ENCODE measurements at places on chromosomes 2 and 18. TPM values are rescaled to one million over a fixed set of nuclear protein-coding genes. Genes with fewer than 3 reads are reported as not detected.

SGPP2 gene
- 45.8 TPM for total RNA-seq

KCNS3 gene
- 20.3 TPM for total RNA-seq

SLC38A11 gene
- 2.4 TPM for total RNA-seq

FMNL2 gene
- total RNA-seq = 31.8 TPM

CUL3 gene
- 89.5 TPM for total RNA-seq

SLC5A7 gene
- total RNA-seq = 3.7 TPM

CXCR1 gene
- total RNA-seq = not detected

TOGARAM2 gene
- total RNA-seq = 0.31 TPM

SP100 gene
- total RNA-seq = 129 TPM

EPHA4 gene
- 32.6 TPM for total RNA-seq

FAM237A gene
- not detected for total RNA-seq

CYRIA gene
- total RNA-seq = 17.4 TPM

CTLA4 gene
- 0.44 TPM for total RNA-seq

CNDP1 gene
- 0.31 TPM for total RNA-seq

KRTCAP3 gene
- 52.9 TPM for total RNA-seq

TCF4 gene
- total RNA-seq = 86.7 TPM

GAL3ST2 gene
- total RNA-seq = 0.47 TPM

NPHP1 gene
- 10.2 TPM for total RNA-seq

DAW1 gene
- not detected for total RNA-seq

ANKRD62 gene
- total RNA-seq = not detected

INO80C gene
- total RNA-seq = 41.7 TPM

BOK gene
- total RNA-seq = 16.0 TPM

SNORC gene
- total RNA-seq = 7.3 TPM

ACMSD gene
- not detected for total RNA-seq

APOB gene
- 0.75 TPM for total RNA-seq

MFSD2B gene
- 1.8 TPM for total RNA-seq

MAB21L4 gene
- total RNA-seq = 2.5 TPM

GCG gene
- total RNA-seq = not detected

CHRNG gene
- not detected for total RNA-seq

SERPINB7 gene
- total RNA-seq = not detected

VIL1 gene
- total RNA-seq = not detected

MREG gene
- total RNA-seq = 13.8 TPM

STK25 gene
- total RNA-seq = 166 TPM

ANXA4 gene
- 169 TPM for total RNA-seq

BCL11A gene
- 31.4 TPM for total RNA-seq

D2HGDH gene
- total RNA-seq = 67.7 TPM

ZSWIM2 gene
- not detected for total RNA-seq

ALPI gene
- not detected for total RNA-seq

SKA1 gene
- total RNA-seq = 0.39 TPM

DYNAP gene
- not detected for total RNA-seq

SETBP1 gene
- 51.0 TPM for total RNA-seq

ST8SIA5 gene
- not detected for total RNA-seq

PTMA gene
- 1,016 TPM for total RNA-seq

BAZ2B gene
- total RNA-seq = 135 TPM
